ENCODE measurements at places on chromosomes 16 and 17.

DNA sequence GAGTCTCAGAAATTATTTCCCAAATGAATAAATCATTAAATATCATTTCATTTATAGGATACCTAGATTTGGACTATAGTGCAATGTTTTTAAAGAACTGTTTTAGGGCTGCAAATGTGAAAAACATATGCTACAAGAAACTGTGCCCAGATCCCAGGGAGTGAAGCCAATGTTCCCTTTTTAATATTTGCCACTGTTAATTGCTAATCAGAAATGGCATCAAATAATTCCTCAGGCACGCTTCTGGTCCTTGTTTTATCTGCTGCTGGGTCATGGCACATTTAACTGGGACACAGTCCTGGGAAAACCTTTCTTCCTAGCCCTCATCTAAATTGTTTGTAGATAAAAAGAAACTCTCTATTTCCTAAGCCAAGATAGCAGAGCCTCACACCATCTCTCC, 79.3 kb upstream of the CNTNAP4 start:
- DNase-seq = no peak

DNA sequence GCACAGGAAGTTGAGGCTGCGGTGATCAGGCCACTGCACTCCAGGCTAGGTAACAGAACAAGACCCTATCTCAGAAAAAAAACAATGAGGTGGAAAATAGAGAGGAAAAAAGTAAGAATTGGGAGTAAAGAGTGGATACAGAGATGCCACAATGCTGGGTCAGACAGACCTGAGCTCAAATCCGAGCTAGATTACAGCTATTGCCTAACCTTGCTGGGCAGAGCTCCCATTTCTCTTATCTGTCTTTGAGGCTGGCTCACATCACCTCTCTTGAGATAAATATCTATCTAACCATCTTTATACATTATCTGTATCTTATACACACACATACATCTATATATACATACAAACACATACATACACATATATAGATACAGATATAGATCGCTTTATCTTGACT, 59.0 kb downstream of the ACSM2B start:
- peak; percentile 2 for DNase-seq

GRCh38 chr17:66720567-66720966, 114.3 kb upstream of the CACNG5 start:
- no peak for DNase-seq

DNA sequence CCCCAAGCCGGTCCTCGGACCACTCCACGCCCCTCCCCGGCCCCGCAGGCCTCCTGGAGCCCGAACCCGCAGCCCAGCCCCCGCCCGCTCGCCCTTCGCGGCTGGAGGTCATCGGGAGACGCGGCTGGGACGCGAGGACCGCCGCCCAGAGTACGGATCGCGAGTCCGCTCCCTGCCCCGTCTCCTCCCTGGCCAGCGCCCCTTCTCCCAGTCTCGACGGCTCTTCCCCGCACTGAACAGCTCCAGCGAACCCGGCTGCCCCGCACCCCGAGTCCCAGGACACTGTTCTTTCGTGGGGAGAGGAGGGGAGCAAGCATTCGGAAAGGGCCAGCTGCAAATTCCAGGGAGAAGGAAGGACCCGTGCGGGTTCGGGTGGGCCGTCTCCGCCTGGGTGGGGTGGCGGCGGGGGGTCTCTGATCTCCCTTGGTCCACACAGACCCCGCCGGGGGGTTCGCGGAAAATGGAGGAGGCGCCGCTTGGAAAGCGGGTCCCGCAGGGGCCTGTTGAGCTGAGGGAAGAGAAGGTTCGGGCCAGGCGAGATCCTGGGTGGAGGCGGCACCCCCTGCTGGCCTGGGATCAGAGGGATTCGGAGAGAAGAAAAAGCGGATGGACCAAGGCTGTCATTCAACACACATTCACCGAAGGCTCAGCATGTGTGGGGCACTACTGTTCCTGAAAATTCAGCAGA, 632 bp upstream of the RTN4RL1 start:
- DNase-seq = peak; percentile 73

GRCh38 chr17:8894673-8895578, 27.5 kb upstream of the PIK3R6 start:
- DNase-seq = peak; percentile 92

DNA sequence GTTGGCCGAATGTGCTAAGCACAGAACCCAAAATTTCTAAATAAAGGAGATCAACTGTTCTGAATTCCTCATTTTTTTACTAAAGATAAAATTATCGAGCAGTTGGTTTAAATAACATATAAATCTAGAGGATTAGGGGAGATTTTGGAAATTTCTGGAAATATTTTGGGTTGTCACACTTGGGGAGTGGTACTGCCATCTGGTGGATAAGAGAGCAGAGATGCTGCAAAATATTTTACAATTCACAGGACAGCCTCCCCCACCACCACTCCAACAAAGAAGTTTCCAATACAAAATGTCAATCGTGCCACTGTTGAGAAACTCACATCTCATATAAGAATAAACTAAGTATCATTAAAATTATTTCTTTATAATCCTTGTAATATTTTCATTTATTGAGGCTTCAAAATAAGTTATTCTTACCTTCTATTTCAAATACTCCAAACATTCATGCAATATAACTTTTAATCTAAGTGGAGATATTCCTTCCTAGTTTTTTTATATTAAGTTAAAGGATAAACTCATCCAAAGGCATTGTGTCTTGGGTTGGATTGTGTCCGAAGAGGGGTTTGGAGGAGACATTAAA, 17.0 kb upstream of the ABCA8 start:
- peak; percentile 52 for DNase-seq

DNA sequence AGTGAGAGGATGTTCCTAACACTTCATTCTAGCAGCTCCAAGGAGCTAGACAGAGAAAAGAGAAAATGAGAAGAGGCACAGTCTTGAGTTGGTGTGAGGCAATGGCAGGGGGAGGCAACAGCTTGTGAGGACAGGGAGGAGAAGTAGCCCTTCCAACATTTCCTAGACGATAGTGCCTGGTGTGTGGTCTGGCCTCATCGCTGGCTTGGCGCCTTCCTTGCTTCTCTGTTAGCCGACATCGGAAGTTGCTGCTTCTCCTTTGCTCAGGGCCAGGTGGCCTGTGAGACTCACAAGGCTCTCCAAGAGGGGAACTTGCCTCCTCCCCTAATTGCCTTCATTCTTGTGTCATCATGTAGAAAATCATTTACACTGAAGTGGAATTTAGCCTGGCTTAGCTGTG, 208.7 kb downstream of the MAP2K4 start:
- no peak for DNase-seq

DNA sequence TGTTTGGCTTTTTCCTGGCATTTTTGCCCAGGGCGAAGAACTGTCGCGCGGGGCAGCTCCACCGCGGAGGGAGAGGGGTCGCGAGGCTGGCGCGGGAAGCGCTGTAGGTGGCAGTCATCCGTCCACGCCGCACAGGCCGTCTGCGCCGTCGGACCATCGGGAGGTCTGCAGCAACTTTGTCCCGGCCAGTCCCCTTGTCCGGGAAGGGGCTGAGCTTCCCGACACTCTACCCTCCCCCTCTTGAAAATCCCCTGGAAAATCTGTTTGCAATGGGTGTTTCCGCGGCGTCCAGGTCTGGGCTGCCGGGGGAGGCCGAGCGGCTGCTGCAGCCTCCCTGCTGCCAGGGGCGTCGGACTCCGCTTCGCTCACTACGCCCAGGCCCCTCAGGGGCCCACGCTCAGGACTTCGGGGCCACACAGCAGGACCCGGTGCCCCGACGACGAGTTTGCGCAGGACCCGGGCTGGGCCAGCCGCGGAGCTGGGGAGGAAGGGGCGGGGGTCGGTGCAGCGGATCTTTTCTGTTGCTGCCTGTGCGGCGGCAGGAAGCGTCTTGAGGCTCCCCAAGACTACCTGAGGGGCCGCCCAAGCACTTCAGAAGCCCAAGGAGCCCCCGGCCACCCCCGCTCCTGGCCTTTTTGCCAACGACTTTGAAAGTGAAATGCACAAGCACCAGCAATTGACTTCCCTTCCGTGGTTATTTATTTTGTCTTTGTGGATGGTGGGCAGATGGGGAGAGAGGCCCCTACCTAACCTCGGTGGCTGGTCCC, 2.3 kb upstream of the CBX4 start:
- DNase-seq = no peak

DNA sequence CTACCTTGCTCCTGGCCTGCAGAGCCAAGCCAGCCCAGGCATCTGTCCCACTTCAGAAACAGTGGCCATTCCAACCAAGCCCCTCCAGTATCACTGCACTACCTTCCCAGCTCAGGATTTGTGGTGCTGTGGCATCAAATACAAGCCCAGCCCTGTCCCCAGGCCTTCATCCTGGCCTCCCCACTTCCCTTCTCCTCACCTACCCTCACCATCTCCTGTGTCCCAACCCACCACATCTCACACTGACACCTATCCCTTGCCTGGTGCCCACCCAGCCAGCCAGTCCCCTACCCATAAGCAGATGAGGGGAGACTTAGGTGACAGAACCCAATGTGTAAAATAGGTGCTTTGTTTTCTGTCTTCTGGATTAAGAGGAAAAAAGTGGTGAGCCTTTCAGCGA, 66.0 kb upstream of the CDH5 start:
- DNase-seq = no peak

DNA sequence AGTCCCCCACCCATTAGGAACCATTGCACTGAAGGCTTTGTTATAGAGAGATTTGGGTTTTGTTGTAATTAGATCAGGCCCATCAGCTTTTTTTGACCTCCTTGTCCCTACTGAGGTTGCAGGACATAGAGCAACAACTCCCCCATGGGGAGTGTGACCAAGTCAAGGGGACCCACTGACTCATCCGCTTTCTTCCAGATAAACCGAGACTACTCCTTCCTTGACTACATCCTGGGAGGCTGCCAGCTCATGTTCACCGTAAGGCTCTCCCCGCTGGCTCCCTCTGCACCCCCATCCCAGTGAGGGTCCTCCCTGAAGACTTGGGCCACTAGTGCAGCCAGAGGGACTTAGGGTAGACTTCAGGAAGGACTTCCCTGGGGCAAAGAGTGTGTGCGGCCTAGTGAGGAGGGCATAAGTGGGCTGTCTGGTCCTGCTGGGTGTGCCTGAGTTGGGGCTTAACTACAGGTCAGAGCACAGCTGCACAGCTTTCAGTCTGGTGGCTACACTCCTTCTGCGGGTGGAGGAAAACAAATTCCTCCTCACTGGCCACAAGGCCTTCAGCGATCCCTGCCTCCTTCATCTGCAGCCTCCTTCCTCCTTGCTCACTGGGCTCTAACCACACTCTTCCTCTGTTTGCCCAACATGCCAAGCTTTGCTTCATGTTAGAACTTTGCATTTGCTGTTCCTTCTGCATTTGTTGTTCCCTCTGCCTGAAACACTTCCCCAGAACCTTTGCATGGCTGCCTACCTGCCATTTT, 31.0 kb downstream of the CPNE2 start:
- no peak for DNase-seq

- no peak for DNase-seq
Measured at GRCh38 chr17:15431766-15432165, 35.7 kb downstream of the CDRT4 start.

DNA sequence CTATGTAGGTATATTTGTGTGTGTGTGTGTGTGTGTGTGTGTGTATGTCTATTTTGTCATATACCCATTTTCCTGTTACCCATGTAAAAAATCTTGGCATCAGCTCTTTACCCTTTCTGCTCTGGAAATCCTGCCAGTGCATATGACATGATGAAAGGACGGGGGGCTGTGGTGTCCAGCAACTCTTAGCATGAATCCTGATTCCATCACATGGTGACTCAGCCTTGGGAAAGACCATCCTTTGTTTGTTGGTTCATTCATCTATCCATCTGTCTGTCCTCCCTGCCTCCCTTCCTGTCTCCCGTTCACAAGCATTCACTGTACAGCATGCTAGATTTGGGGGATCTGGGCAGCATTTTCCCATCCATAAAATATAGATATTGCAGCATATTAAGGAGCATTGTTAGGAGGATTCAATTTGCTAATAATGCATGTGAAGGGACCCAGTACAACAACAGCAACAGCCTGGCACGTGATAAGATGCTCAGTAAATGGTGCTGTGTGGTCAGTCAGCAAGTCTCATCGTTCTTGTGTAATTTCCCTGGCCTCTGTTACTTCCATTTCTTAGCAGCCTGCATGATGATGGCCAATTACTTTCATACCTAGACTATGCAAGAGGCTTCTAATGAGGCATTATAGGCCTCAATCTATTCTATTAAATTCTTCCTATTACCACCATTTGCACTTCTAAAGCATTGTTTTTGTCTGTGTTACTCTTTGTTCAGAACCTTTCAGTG, 191.0 kb downstream of the PRKCA start:
- no peak for DNase-seq
